ENCODE measurements at places on chromosomes 2 and 18.

DNA sequence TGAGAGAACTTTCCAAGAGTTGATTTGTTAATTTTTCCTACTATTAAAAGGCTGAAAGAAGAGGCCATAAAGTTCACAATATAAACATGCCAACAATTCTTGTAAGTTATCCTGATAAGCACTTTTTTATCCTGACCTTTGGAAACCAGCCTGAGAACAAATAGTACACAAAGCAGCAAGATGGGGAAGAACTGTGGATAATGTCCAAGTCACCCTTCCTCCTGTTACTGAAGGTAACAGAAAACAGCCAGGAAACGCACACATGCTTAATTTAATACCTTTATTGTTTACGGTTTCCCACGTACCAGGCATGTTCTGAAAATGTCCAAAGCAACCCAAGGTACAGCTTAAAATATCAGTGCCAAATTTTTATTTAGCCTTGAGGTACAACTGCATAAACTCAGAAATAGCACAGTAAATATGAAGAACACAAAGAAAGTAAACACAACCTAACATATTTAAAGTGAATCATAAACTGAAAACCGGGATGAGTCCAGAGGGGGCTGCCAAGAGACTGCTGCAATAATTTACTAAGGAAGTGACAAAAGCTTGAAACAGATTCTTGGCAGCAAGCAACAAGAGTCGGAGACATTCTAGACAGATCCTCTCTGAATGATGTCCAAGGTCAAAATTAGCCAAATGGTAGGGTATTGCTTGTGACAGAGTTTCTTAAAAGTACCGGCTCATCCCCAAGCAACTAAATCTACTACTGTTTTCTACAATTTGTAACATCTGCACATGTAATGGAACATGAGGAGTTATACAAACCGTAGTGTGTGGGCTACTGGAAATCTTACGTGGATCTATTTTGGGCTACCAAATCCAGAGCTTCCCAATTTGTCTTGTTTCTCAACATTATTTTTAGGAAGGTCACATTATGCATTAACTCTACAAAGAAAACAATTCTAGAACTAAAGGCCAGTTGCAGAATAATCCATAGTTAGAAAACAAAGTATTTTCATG is 93.2 kb downstream of the CABYR start:
- H3K4me1 ChIP-seq, result no peaks in the 10 kb centered on the region
- DNase-seq, result no peak
- H3K27ac ChIP-seq, result no peak overlapping the region
- no peak overlapping the region for H3K4me3 ChIP-seq

- H3K36me3 ChIP-seq, result peaks cover 55% of the 10 kb centered on the region
- H3K4me3 ChIP-seq, result no peak overlapping the region
- no peaks in the 10 kb centered on the region for H3K27me3 ChIP-seq
- H3K27ac ChIP-seq, result no peak overlapping the region
Observed at GRCh38 chr2:42288811-42289210, 72.2 kb downstream of the COX7A2L start.

GRCh38 chr18:22557168-22557941 is 139.6 kb upstream of the CTAGE1 start:
- H3K27ac ChIP-seq, result no peak overlapping the region
- DNase-seq, result no peak
- peaks cover 2% of the 10 kb centered on the region for H3K4me1 ChIP-seq

GRCh38 chr2:77866661-77867060 is 344.5 kb upstream of the LRRTM4 start:
- no peaks in the 10 kb centered on the region for H3K27me3 ChIP-seq
- no peak overlapping the region for H3K27ac ChIP-seq
- no peaks in the 10 kb centered on the region for H3K36me3 ChIP-seq
- no peak overlapping the region for H3K4me3 ChIP-seq
- H3K4me1 ChIP-seq, result no peaks in the 10 kb centered on the region
- DNase-seq, result no peak

- no peak for DNase-seq
- H3K4me1 ChIP-seq, result peaks cover 5% of the 10 kb centered on the region
- H3K36me3 ChIP-seq, result no peaks in the 10 kb centered on the region
- peaks cover 4% of the 10 kb centered on the region for H3K27me3 ChIP-seq
- H3K4me3 ChIP-seq, result no peak overlapping the region
- H3K27ac ChIP-seq, result no peak overlapping the region
Observed at GRCh38 chr18:10020171-10020570, 106.4 kb downstream of the VAPA start.

DNA sequence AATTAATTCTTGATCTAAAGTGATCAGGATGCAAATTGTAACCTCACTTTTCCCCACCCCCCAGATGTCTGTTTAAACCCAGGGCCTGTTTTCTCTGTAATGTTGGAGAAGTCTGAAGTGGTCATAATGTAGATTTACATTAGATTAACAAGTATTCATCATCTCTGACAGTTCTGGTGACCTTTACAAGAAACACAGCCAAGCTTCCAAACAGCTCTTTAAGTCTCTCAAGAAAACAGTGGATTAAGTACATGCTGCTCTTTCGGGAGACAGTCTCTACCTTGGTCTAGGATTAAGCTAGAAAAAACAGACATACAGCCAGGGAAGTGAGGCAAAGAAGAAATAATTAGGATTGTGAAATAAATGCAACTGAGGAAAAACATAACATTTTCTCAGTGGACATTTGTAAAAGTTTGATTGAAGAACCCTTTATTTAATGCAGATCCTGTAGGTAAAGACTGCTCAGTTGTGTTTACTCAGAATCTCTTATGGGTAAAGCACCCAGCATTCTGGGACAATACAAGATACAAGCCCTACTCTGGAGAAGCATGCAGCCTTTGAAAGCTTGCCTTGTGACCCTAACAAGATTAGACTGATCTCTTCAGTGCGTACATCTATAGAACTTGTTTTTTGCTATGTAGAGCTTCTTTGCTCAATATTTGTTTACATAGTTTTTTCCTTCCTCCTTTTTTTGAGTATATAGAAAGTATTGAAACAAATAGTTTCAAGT is 203.9 kb downstream of the PHLPP1 start:
- H3K27me3 ChIP-seq, result no peaks in the 10 kb centered on the region
- no peaks in the 10 kb centered on the region for H3K4me1 ChIP-seq
- no peak overlapping the region for H3K27ac ChIP-seq
- no peaks in the 10 kb centered on the region for H3K36me3 ChIP-seq
- no peak for DNase-seq
- no peak overlapping the region for H3K4me3 ChIP-seq

DNA sequence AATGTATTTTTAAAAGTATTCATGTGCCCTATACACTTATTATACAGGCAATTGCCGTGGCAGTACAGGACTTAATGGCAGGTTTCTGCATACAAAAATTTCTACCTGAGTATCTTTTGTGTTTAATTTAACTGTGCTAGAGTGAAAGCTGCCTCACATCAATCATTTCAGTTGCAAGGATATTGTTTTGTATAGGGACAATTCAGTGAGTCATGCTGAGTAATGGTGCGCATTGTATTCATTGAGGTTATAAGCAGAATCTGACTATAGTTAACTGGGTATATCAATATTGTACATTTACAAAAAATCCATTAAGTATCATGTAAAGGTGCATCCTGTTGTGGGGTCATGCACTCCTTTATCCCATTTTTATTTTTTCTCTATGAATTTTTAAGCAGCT is 121.5 kb downstream of the GCA start:
- H3K27ac ChIP-seq, result no peak overlapping the region
- H3K27me3 ChIP-seq, result no peaks in the 10 kb centered on the region

DNA sequence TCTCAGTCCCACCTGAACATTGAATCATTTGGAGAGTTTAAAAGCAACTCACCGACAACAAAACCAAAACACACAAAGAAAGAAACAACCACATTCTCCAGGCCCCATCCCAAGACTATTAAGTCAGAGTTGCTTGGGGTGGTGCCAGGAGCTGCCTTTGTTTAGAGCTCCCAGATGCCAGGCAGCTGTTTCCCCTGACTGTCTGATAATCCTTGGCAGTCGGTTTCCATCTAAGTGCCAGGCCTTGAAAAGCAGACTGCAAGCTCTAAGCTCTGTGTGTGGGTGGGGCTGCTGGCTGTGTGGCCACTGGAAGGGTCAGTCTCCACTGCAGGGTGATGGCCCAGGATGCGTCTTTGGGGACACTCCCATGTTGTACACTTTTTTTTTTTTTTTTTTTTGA is 255.3 kb upstream of the AGAP1 start:
- H3K27ac ChIP-seq, result no peak overlapping the region
- no peak for DNase-seq
- no peaks in the 10 kb centered on the region for H3K4me1 ChIP-seq
- H3K27me3 ChIP-seq, result peaks cover under 1% of the 10 kb centered on the region
- no peak overlapping the region for H3K4me3 ChIP-seq

DNA sequence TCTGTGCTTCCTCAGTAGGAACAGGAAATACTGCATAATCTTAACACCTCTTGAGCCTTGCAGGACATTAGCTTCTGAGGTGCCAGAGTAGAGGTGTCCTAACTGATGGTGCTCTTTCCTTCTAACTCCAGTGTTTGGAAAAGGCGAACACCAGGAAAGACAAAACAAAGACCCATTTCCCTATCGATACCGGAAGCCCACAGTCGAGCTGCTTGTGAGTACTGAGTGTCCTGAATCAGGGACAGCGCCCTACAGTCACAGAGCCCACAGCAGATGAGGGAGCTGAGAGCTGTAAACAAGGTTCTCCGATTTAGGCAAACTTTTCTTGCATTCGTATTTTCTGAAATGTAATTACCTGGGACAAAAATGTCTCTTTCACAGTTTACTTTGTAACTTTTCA is 50.7 kb downstream of the SLC14A2 start:
- no peak for DNase-seq
- no peak overlapping the region for H3K4me3 ChIP-seq
- peaks cover 62% of the 10 kb centered on the region for H3K4me1 ChIP-seq
- H3K27ac ChIP-seq, result peak overlapping the region; percentile 90

- no peak for DNase-seq
- peaks cover 47% of the 10 kb centered on the region for H3K36me3 ChIP-seq
- no peak overlapping the region for H3K27ac ChIP-seq
- H3K4me1 ChIP-seq, result peaks cover 5% of the 10 kb centered on the region
Observed at GRCh38 chr2:131058214-131058843, 34.9 kb downstream of the FAM168B start.

DNA sequence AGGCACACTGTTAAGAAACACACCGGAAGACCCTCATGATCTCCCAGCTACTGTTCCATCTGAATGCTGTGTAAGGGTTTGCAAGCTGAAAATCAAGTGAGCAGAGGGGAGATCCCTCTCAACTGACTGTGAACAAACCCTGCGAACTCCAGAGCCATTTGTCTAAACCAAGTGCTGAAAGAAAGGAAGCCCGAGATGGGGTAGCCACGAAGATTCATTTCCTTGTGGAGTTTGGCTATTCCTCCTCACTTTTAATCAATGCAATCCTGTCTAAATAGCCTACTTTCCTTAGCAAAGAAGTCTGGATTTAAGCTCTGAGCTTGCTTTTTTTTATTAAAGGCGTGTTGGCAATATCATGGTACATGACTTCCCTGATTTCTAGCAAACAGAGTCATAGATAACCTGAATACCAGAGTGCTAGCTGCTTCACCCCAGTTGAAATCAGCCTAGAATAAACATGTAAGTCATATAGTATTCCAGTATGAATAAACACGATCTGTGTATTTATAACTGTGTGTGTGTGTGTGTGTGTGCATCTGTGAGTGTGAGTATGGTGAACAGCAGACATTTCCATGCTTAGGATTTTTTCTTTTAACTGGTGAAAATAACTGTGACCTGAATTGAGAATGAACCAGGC is 365.2 kb downstream of the ZNF521 start:
- H3K27ac ChIP-seq, result no peak overlapping the region
- no peaks in the 10 kb centered on the region for H3K36me3 ChIP-seq
- no peak for DNase-seq
- no peak overlapping the region for H3K4me3 ChIP-seq
- H3K4me1 ChIP-seq, result no peaks in the 10 kb centered on the region

DNA sequence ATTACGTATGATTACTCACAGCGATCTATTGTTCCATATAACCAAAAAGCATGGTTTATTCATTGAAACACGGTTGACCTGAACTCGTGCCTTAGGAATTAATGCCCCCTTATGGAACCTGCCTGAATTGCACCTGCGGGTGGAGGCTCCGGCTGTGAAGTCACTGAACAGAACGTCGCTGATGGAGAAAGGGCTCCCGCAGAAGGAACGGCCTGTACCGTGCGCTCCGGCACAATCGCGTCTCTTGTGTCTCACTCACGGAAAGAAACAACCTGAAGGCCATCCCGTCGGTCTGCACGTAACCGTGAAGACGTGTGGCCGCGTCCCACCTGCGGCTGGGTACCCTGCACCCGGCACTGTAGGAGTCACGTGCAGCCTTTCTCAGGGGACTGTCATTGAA is 133.1 kb downstream of the NFATC1 start:
- H3K27ac ChIP-seq, result no peak overlapping the region
- H3K36me3 ChIP-seq, result peaks cover 19% of the 10 kb centered on the region
- peak; percentile 83 for DNase-seq
- peaks cover 28% of the 10 kb centered on the region for H3K4me1 ChIP-seq

- no peak overlapping the region for H3K4me3 ChIP-seq
- no peaks in the 10 kb centered on the region for H3K36me3 ChIP-seq
- H3K27ac ChIP-seq, result no peak overlapping the region
- no peaks in the 10 kb centered on the region for H3K4me1 ChIP-seq
- H3K27me3 ChIP-seq, result peaks cover 24% of the 10 kb centered on the region
- no peak for DNase-seq
Observed at GRCh38 chr2:75621228-75621627, 25.4 kb upstream of the MRPL19 start.

GRCh38 chr2:38274286-38275276 is 102.5 kb downstream of the ATL2 start:
- no peak overlapping the region for H3K4me3 ChIP-seq
- H3K27ac ChIP-seq, result no peak overlapping the region
- no peaks in the 10 kb centered on the region for H3K27me3 ChIP-seq

DNA sequence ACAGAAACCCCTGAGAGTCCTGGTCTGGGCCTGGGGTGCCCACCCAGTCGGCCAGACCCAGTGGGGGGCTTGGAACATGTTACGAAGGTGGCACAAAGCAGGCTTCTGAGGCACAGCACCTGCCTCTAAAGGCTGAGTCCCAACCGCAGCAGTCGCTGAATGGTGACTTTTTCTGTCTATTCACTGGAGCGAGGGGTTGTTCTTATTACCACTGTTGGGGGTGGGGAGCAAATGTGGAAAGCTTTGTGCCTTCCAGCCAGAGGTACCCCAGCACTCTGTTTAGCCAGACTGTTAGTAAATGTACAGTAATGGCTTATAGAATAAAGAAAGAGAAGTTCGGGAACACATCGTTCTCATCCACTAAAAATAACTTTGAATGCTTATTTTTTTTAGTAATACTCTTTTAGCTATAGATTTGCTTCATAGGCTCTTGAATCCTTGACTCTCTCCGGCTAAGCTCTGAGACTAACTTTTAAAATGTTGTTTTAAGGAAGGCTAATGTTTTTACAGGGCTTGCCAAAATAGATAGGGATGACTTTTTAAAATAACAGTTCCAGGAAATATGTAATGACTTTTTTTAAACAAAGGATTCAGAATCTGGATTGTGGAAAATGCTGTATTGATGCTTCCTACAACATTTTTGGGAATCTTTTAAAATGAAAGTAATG is 23.4 kb upstream of the PTPN2 start:
- H3K27me3 ChIP-seq, result peaks cover 33% of the 10 kb centered on the region
- no peak overlapping the region for H3K4me3 ChIP-seq
- peaks cover 2% of the 10 kb centered on the region for H3K36me3 ChIP-seq
- DNase-seq, result no peak
- H3K27ac ChIP-seq, result no peak overlapping the region
- peaks cover 17% of the 10 kb centered on the region for H3K4me1 ChIP-seq

Measured in activated naive CD4-positive, alpha-beta T cell treated with anti-CD3 and anti-CD28 coated beads, Interleukin-2, amount 10 ng/mL, durations not matched to agents 7 days and 5 days (primary cell).